ENCODE measurements at places on chromosomes 3 and 15.

DNA sequence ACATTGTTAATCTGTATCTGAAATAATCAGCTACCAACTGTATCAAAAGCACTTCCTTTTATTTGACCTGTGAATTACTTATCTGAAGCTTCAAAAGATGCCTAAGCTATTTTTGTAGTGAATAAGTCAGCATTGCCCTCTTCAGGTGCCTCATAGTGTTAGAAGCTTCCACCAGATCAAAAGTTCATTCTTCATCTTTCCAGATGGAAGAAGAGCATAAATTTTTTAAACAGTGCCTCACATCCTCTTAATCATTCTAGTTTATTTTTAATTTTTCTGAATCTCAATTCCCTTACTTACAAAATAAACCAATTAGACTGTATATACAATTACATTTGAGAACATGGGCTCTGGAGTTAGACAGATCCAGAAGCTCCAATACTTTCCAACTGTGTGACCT, 65.0 kb downstream of the MYO5A start:
- no peak for DNase-seq

GRCh38 chr15:74762791-74763150, 14.1 kb downstream of the CYP1A2 start:
- DNase-seq = no peak

- no peak for DNase-seq
These were observed 262.8 kb downstream of the SLCO3A1 start for GRCh38 chr15:92116330-92116729.

GRCh38 chr3:141268306-141268705, 36.7 kb downstream of the PXYLP1 start:
- DNase-seq = no peak

DNA sequence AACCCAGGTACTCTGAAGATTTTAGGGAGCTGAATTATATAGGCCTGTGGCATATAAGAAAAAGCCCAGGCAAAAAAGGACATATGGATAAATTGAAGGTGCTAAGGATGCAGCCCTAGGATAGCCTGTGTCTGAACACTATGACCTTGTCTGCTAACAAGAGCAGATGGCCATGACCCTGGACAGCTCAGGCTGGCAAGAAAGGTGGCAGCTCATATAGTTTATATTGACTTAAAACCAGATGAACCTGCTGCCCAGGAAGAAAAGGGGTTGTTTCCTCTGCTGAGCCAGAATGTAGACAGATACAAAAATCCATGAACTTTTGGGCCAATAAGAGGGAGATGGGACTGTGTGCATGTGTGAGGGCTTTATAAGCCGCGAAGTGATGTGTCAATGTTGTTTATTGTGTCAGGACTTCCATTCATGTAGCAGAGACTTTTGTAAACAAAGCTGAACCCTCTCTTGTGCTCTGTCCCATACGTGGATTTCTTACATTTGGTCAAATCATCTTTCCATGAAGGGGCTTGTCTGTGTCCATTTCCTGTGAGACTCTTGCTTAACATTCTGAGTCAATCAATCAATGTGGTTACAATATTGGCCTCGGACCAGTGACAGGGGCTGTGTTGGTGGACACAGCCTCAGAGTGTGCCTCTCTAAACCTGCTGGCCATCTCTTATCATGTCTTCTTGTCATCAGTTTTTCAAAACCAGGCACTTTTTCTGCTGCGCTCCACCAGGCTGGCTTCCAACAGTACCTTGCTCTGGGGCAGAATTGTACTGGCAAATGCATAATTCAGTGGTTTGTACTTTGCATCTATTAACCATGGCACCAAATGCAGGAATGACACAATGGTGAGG, 321.2 kb downstream of the WDR72 start:
- no peak for DNase-seq

DNA sequence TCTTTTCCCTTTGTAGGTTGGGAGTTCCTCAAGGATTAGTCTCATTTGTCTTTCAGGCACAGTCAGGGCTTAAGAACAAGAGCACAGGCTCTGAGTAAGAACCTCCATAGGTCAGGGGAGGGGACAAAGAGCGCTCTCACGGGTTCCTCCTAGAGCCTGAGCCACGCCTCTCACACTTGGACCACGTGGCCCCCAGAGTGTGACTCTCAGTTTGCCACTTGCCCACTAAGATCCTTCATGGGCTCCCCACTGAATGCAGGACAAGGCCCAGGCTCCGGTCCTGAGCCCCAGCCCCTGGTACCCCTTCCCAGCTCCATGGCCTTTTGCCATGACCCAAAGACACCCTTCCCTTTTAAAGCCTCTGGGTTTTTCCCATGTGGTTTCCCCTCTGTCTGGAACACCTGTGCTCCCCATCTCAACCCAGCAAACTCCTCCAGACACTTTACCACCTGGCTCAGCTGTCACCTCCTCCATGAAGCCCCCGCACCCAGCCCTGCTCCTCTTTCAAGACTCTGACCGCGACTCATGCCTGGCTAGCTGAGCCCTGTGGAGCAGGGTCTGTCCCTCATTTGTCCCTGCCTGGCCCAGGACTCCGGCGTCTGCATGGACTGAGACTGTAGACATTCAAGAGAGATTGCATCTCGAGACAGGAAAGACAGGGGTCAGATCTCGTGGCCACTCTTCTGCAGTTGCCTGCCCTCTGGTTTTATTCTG, 32.7 kb downstream of the IQSEC1 start:
- DNase-seq = no peak

GRCh38 chr3:95883801-95884200, 930.6 kb upstream of the EPHA6 start:
- DNase-seq = no peak

- DNase-seq = no peak
These were observed 99.1 kb downstream of the UBE2E2 start for GRCh38 chr3:23302271-23302670.

DNA sequence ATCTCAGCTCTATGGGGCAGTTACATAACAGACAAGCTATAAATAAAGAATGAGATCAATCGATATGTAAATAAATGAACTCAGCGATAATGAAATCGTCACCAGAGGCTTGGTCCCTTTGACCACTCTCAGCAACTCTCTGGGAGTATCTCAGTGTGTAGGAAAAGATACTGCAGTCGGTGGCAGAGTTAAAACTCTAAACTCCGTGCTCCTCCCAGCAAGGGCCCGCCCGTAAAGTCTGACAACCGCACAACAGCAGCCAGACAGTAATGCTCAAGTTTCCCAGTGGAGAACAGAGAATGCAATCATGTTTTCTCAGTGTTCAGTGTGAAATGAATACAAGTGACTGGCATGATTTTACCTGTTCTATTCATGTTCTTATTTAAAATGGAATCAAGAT, 28.3 kb upstream of the IGF1R start:
- DNase-seq = no peak

- DNase-seq = peak; percentile 83
These were observed 68.2 kb downstream of the RAB7A start for GRCh38 chr3:128794067-128794768.

GRCh38 chr3:184584464-184584891, 22.9 kb downstream of the EPHB3 start:
- DNase-seq = no peak

DNA sequence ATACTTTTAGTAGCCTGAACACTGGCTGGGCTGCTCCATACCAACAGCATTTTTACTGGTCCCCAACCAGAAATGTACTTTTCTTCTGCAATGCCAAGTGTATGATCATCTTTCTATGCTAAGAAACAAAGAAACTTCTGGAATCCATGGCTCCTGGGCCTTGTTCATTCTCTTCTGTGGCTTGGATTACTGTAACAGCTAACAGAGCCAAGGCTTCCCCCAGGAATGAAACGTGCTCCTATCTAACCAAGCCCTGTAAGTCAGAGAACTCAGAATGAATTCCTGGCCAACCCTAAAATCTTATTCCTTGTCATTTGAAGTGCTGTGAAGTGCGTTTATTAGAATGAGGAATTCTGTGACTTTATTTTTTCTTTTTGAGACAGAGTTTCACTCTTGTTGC, 102.9 kb upstream of the RAD18 start:
- no peak for DNase-seq

- no peak for DNase-seq
These were observed 28.1 kb downstream of the SMAD3 start for GRCh38 chr15:67093504-67093862.

- DNase-seq = no peak
These were observed 122.8 kb downstream of the GMNC start for GRCh38 chr3:190739641-190740185.

DNA sequence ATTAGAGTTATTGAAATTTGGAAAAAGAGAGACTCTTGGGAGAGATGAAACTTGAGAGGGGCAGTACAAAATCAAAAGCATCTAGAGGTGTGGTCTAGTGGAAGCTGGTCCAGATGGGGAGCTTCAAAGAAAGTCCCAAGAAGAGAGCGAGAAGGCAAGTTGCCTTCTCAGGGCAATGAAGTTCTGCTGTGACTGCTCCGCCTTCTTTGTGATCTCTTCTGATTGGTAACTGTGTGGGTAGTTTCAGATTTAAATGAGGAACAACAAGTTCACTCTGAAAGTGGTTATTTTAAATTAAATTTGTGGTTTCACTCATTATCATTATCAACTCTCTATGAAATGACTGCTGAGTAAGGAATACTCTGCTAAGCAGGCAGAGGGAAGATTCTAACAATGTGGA, 233.3 kb downstream of the NLGN1 start:
- DNase-seq = no peak

GRCh38 chr15:31511707-31512310, 185.2 kb downstream of the KLF13 start:
- DNase-seq = no peak

DNA sequence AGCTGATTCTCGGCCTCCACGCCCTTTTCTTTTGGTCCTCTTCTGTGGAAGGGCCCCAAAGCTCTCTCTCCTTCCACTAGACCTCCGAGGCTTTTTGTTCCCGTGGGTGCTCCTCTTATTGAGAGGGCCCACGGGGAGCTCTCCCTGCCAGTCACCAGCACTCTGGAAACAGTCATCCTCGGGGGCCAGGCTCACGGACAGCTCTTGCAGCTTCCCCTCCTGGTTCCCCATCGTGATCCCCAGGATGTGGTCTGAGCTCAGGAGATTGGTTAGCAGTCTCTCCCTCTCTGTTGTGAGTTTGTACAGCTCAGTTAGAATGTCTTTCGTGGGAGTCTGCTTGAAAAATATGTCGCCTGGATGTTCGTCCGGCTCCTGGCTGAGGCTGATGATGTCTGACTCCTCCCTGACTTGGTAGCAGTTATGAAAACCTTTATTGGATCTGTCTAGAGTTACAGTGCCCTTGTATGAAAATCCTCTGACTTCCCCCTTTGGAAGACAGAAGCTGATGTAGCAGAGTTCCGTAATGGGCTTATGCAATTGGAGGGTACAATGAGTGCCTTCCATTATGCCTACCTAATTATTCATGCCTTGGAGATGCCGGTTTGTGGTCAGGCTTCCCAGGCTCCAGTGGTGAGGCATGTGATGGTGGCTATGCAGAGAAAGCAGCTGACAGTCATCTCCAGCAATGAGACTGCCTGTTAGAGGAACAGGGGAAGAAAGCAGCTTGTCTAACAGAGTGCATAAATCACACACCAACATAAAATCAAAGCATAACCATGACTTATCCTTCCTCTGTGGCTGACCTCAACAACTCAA, 40.0 kb downstream of the FMN1 start:
- DNase-seq = peak; percentile 86

DNA sequence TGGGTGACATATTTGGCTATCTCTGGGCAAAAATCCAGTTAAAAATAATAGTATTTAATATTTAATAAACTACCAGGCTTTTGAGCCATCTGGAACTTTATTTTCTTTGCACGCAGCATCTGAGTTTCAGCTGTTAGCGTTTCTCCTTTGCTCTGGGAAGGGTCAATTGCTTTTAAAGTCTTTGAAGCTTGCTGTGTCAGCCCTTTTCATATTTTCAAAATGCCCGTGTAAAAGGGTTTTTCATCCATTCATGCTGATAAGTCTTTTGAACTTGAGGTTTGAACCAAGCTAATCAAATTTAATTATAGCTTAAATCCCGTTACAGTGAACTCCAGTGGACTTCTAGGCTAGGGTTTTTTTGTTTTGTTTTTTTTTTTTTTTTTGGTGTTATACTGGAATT, 79.1 kb downstream of the SLC25A26 start:
- no peak for DNase-seq

- no peak for DNase-seq
These were observed 363.6 kb downstream of the CHST2 start for GRCh38 chr3:143483214-143483613.

- peak; percentile 49 for DNase-seq
These were observed 1.4 kb downstream of the PFN2 start for GRCh38 chr3:149969110-149969939.

- no peak for DNase-seq
These were observed 201.8 kb downstream of the ABHD5 start for GRCh38 chr3:43892526-43892925.

DNA sequence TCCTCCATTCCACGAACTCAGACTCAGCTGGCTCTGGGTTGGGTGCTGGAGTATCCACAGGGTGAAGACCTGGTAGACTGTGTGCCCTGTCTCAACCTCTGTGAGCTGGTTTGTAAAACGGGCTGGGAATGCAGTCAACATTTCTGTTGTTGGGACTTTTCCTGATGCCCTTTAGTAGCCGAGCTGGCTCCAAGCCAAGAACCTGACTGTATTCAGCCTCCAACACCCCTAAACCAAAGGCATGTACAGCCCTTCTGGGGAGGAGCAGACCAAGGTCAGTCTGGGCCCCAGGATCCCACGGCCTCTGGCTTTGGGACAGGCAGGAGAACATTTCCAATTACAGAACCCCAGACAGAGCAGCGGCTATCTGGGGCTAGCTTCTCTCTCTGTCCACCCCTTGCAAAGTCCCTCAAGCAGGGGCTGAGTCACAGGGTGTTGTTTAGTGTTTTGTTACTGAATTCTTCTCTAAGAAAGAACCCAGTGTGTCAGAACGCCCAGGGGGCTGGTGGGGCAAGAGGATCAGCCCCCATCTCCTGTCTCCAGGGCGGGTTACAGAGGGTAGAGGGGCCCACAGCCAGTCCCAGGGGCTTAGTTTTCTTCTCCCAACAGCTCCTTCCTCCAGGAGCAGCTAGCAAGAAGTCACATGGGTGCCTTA, 56.8 kb upstream of the SLC6A6 start:
- no peak for DNase-seq

GRCh38 chr15:81491414-81492096, 117.5 kb upstream of the TMC3 start:
- DNase-seq = no peak

GRCh38 chr3:33681667-33682066, 36.4 kb downstream of the CLASP2 start:
- DNase-seq = no peak

GRCh38 chr3:117622171-117622841, 912.7 kb downstream of the TUSC7 start:
- DNase-seq = peak; percentile 77

GRCh38 chr3:52073490-52073889, 17.1 kb upstream of the DUSP7 start:
- DNase-seq = no peak

DNA sequence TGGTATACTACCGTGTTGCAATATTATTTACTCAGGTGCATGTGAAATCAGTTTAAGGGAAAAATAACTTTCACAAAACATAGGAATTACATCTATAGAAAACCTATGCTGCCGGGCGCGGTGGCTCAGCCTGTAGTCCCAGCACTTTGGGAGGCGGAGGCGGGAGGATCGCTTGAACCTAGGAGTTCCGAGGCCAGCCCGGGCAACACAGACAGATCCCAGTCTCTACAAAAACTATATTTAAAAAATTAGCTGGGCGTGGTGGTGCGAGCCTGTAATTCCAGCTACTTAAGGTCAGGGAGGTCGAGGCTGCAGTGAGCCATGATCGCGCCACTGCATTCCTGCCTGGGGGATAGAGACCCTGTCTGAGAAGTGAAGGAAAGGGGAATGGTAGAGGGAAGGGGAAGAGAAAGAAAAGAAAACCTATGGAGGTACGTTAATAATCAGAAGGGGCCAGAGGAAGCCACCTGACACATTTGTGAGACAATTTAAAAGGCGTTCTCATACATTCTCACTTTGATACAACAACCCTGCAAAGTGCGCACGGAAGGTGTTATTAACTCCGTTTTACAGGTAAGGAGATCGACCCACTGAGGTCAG, 456 bp upstream of the TMEM62 start:
- no peak for DNase-seq
